Fibroblast of the aortic adventitia (primary cell): ENCODE measurements at places on chromosomes 13 and 19.
A peak's percentile ranks its signal among the peaks of the same experiment; 100 is the strongest.

DNA sequence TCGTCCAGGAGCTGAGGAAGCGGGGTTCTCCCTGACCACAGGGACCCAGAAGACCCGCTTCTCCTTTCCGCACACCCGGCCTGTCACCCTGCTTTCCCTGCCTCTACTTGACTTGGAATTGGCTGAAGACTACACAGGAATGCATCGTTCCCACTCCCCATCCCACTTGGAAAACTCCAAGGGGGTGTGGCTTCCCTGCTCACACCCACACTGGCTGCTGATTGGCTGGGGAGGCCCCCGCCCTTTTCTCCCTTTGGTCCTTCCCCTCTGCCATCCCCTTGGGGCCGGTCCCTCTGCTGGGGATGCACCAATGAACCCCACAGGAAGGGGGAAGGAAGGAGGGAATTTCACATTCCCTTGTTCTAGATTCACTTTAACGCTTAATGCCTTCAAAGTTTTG, 18.9 kb downstream of the VASP start:
- DNase-seq, result peak; percentile 53

- no peak for DNase-seq
Observed at GRCh38 chr13:29271606-29272005, 323.9 kb downstream of the SLC7A1 start.

- no peak for DNase-seq
Observed at GRCh38 chr13:99766641-99767045, 204.9 kb downstream of the ZIC5 start.

GRCh38 chr13:27120011-27120410, 51.6 kb downstream of the USP12 start:
- peak; percentile 7 for DNase-seq

DNA sequence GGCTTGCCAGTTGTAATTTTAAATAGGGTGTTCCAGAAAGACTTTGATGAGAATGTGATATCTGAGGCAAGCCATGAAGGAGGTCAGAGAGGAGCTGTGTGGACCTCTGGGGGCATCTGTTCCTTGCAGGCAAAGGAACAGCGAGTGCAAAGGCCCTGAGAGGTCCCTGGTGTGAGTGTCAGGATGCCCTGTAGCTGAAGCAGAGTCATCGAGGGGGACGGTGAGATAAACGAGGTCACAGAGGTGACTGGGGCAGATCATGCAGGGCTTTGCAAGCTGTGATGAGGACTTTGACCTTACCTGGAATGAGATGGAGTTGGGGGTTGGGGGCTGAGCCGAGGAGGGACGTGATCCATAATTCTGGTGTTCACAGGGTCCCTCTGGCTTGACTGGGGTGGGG, 75.0 kb downstream of the RYR1 start:
- no peak for DNase-seq

DNA sequence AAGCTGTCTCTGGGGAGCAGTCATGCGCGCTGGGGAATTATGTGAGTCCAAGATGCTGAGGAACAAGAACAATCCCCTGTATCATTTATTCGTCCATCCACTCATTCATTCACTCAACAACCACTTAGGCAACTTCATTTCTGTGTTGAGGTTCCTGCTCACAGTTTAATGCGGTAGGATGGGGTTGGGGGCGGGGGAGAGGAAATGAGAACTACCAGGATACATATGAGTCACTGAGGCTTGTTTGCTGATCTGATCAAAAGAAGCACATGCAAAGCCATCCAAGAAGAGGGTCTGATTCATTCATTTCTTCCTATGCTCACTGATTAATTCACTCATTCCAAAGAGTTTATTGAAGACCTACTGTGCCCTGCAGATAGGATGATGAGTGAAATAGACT, 20.9 kb downstream of the ZNF536 start:
- no peak for DNase-seq

GRCh38 chr13:109026266-109026665, 396.9 kb downstream of the MYO16 start:
- DNase-seq, result no peak

- no peak for DNase-seq
Observed at GRCh38 chr13:34587576-34587975, 354.5 kb upstream of the NBEA start.

GRCh38 chr13:75804054-75804453, 167.9 kb downstream of the LMO7 start:
- DNase-seq, result peak; percentile 15

- no peak for DNase-seq
Observed at GRCh38 chr13:35711909-35712308, 235.4 kb upstream of the MAB21L1 start.

DNA sequence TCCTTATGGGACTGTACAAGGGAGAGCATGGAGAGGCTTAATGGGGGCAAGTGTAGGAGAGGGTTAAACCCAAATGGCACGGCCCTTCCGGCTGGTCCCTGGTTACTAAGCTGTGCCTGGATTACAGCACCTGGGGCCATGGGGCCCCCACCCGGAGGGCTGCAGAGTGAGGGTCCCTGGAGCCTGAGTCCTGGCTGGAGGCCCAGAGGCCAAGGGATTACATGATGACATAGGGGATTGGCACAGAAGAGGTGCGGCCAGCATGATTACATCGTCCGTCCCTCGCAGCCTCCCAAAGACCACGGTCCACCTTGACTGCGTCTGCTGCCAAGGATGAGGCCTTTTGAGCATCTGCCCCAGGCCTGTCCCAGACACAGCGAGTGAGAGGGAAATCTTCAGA, 149.4 kb downstream of the URI1 start:
- no peak for DNase-seq

GRCh38 chr13:59744747-59745391, 418.9 kb downstream of the DIAPH3 start:
- DNase-seq, result peak; percentile 27

- no peak for DNase-seq
Observed at GRCh38 chr19:32181216-32181920, 164.0 kb upstream of the ZNF507 start.

DNA sequence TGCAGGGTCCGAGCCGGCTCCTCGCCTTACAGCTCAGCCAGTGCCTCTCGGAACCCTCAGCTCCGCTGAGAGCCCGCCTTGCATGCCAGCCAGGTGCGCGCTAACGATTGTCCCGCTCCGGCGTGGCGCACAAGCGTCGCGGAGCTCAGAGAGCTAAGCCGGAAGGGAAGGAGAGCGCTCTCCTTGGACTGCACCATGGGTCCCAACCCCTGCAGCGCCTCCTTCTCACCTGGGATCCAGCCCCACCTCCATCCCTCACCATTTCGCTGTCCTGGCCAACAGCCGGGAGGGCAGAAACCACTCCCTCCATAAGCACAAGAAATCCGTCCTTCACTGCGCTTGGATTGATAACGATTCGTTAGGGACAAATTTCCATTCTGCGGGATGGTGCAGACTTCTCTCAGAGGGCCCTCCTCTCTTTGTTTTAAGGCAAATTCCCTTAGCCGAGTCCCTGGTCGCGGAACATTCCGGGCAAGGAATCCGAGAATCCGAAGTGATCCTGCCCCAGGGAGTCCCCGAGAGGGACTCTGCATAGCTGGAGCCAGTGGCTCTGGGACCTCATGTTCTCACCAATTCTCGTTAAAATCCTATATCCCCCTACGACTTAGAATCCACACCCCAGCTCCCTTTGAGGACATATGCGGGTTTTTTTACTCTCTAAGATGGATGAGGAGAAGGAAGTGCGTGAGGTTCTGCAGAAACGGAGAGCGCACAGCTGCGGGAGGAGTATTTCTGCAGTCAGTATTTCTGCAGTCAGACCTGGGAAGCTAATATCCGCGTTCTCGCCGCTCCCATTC, 2.8 kb downstream of the GSX1 start:
- DNase-seq, result no peak

GRCh38 chr13:73958657-73959397, 175.4 kb downstream of the KLF12 start:
- no peak for DNase-seq

GRCh38 chr19:8490395-8490760, 12.1 kb downstream of the PRAM1 start:
- no peak for DNase-seq

GRCh38 chr13:66585669-66586203, 644.4 kb downstream of the PCDH9 start:
- no peak for DNase-seq

GRCh38 chr13:29749401-29750182, 100.8 kb downstream of the UBL3 start:
- DNase-seq, result peak; percentile 39

DNA sequence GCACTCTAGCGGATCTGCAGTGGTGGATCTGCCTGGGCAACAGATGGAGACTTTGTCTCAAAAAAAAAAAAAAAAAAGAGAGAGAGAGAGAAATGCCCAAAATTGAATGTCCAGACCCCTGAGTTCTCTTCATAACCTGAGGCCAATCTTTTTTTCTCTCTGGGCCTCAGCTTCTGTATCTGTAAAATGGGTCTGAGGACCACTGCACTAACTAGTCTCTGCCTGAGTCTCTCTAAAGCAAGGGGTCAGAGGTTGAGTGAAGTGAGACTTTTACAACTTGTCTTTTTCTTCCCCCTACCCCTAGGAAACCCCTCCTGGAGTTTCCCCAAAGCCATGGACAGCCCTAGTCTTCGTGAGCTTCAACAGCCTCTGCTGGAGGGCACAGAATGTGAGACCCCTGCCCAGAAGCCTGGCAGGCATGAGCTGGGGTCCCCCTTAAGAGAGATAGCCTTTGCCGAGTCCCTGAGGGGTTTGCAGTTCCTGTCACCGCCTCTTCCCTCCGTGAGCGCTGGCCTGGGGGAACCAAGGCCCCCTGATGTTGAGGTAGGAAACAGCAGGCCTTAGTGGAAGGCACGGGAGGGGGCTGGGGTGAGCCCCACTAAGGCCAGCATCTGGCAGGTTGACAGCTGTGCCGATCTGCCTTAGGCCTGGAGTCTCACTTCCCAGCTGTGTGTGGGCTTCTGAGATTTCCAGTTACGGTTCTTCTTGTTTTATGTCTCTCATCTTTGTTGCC, 1.8 kb downstream of the TMEM91 start:
- DNase-seq, result no peak

GRCh38 chr13:85935868-85936467, 136.7 kb upstream of the SLITRK6 start:
- no peak for DNase-seq

DNA sequence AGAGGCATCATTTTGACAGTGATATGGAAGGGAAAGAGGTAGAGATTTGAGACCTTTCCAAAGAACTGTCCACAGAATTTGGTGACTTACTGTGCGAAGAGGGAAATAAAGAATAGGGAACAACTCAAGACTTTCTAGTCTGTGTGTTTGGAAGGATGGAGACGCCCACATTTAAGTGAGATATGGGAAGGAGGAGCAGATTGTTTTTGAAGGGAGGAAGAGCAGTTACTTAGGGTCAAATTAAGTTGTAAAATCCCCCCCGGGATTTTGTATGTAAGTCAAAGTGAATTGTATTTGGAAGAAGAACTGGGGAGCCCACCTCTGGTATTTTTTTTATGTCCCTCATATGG, 1.2 kb downstream of the USPL1 start:
- no peak for DNase-seq

- DNase-seq, result no peak
Observed at GRCh38 chr19:47716270-47716937, 3.2 kb downstream of the EHD2 start.
